Non-pigmented ciliary epithelial cell (primary cell): ENCODE measurements at places on chromosomes 2 and 18.

DNA sequence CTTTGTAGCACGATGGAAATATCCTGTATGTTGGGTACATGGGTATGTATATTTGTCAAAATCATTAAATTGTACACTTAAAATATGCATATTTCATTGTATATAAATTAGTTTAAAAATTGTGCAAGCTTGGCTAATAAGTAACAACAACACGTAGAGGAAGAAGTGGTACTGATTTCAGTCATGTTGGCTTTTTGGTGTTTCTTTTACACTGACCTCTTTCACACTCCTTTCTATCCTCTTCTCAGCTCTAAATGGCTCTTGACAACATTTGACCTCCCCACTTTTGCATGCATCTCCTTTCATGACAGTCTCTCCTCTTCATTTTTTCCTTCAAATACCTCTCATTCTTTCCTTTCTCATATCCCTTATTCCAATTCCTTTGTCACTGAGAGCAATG is 801.4 kb upstream of the ZEB2 start:
- DNase-seq, result no peak

GRCh38 chr18:25284861-25285550 is 67.0 kb downstream of the ZNF521 start:
- DNase-seq, result no peak

DNA sequence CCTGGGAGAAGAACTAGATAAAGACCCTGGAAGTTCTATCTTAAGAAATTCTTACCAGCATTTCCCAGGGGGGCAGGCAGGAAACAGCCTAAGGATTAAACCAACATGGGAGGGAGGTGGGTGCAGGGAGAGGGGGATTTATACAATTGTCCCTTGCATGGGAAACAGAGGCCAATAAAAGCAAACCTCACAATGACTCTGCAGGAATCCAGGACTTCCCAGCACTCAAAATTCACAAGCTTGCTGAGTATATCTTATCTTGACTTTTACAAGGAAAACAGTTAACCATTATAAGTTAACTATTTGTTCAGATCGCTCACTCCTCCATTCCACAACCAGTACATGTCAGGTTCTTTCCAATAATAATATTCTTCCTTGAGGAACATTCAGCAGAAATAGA is 241.3 kb downstream of the MREG start:
- DNase-seq, result no peak

DNA sequence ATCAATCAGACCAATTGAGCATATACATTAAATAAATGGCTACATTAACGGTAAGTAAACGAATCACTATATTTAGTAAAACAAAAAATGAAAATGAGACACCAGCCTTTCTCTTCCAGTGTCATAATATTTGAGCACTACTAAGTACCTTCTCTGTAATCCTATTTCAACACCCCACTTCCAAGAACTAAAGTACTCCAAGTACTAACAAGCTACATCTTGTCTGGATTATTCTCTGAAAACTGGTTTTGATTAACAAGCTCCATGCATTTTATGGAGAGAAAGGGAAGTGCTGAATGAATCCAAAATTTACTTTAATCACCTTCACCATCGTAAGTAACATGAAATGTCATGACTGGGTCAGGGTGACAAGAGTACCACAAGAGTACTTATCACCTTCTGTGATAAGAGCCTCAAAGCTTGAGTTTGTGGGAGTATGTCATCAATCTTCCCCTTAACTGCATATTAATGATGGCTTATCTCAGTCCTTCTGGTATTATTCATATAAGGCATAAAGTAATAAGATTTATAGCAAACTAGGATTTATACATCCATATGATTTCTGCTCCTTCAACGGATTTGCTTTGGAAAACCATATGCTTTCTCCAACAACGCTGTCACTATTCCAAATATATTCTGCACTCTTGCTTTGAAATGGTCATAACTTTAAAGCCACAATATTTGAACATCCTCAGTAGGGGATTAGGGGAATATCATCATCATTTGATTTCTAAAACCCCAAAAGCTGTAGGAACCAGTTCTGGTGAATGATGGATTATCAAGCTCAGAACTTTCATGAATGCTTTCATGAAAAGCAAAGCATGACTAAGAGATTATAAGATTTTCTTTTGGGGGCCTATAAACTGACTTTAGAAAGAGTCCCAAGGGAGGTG is 127.0 kb downstream of the ANTXR1 start:
- DNase-seq, result no peak

- no peak for DNase-seq
Observed at GRCh38 chr2:234269769-234270204, 219.3 kb downstream of the SPP2 start.

DNA sequence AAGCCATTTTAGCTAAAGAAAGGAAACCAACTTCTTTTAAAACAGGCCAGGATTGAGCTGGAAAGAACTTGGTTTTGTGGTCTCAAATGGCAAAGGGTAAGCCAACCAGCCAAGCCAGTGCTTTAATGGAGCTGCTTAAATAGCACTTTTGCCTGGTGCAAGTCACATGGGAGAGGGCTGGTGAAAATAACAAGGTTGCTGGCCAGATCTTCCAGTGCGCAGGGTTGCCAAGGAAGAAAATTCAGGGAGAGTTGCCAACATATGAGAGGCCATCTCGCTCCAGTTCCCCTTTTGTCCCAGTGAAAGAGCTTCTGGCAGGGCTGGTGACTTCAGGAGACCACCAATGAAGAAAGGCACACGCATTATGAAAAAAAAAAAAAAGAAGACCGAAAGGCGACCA is 57.3 kb downstream of the IRS1 start:
- DNase-seq, result no peak

GRCh38 chr2:74168739-74169138 is 9.9 kb downstream of the MOB1A start:
- no peak for DNase-seq

GRCh38 chr2:194205568-194206227 is 1451.3 kb upstream of the SLC39A10 start:
- no peak for DNase-seq

DNA sequence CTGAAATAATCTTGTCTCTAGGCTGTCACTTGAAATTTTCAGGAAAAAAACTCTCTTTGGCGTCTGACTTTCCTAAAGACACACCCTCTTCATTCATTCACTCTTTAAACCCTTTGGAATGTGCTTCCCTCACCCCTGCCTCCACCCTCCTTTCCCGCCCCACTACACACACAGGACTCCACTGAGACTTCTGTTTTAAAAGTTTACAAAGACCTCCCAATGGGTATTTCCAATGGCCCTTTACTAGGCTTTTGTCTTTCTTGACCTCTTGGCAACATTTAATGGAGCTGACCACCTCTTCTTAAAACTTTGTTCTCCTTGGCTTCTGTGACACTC is 96.1 kb downstream of the RBMS1 start:
- DNase-seq, result no peak

GRCh38 chr2:48601349-48601748 is 16.3 kb upstream of the GTF2A1L start:
- DNase-seq, result no peak

DNA sequence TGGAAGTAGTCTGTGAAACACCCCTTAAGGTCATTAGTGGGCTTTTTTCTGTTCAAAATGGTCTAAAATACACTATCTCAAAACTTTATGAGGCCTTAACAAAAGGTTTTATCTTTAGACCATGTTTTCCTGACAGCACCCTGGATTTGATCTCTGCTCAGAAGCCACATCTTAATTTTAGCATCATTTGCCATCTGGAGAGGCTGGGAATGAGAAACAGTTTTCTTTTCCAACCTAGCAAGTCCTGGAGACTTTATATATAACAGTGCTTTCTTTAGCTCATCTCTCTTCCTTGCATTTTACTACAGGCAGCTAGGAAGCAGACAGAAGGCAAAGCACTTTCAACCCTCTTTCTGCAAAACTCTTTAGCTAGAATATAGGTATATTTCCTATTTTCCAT is 62.7 kb upstream of the CYTIP start:
- DNase-seq, result no peak

- DNase-seq, result no peak
Observed at GRCh38 chr18:24793742-24794141, 333.3 kb downstream of the HRH4 start.

GRCh38 chr2:212245880-212246279 is 292.7 kb downstream of the ERBB4 start:
- DNase-seq, result no peak

DNA sequence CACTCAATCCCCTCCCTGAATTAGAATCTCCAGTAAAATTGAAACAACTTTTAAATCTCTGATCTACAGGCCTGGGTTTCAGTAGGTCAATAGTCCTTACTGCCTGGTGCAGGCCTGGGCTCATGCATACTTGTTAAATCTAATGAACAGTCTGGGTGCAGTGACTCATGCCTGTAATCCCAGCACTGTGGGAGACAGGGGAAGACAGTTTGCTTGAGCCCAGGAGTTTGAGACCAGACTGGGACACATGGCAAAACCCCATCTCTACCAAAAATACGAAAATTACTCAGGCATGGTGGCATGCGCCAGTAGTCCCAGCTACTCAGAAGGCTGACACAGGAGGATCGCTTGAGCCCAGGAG is 94.7 kb upstream of the SP3 start:
- DNase-seq, result no peak

GRCh38 chr2:216015722-216016464 is 2.5 kb upstream of the MREG start:
- no peak for DNase-seq

DNA sequence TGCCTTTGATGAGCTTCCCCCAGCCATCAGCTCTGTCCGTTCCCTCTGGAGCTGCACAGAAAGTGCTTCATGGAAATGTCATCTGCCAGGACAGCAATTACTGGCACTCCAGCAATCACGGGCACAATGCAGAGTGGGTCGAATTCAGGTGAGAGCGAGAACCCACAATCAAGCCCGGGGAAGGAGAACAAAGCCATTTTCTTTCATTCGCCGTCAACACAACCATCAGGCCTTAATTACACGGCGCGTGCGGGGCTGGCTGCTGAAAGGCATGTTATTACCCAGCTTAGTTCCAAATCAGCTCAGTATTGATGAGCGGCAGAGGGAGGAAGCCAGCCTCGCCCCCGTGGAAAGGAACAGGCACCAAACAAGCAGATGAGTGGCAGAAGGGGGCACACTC is 143.9 kb downstream of the MYT1L start:
- DNase-seq, result no peak

DNA sequence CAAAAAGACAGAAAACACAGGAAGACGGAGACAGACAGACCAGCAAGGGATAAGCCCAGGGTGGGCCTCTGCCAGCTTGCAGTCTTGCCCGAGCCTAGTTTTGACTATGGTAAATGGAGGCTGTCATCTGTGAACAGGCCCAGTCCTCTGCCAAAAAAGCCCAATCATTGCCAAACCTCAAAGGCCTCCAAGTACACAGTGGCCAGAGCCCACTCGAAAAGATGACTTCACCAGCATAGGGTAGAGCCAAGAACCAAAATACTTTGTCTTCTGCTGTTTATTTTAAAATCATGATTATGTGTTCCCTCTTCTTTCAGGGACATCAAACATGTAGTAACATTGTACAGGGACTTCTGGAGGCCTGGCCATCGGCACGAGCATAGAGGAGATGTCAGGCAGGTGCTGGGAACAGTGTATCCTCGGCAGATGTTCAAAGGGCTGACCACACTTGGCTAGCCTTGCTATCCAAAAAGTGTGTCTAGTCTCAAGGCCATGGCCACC is 66.0 kb downstream of the TTC32 start:
- no peak for DNase-seq

GRCh38 chr2:30382995-30383394 is 64.1 kb upstream of the LCLAT1 start:
- no peak for DNase-seq

DNA sequence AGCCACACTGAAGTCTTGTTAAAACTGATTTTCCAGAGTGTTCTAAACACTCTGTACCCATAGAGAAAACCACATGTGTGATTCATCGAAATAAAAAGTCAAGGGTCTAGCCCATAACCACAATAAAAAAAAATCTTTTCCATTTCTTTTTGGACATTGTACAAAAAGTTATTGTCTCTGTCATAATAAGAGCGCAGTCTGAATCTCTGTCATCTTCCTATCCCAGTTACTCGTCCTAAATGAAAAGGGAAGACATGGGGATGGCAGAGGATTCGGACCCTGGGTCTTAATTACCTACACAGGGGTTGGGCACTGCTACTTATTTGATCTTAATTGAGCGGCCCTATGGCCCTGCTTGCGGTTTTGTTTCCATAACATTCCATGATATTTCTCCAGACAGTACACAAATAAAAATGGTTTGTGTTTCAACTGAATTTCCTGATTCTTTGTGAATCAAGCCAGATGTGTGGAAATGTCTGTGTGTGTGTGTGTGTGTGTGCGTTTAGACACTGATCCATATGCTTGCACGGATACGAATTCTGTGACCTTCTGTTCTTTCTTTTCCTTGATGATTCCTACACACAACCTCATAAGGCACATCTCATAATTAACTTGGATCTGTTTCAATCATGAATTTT is 133.4 kb upstream of the SPATS2L start:
- DNase-seq, result no peak

DNA sequence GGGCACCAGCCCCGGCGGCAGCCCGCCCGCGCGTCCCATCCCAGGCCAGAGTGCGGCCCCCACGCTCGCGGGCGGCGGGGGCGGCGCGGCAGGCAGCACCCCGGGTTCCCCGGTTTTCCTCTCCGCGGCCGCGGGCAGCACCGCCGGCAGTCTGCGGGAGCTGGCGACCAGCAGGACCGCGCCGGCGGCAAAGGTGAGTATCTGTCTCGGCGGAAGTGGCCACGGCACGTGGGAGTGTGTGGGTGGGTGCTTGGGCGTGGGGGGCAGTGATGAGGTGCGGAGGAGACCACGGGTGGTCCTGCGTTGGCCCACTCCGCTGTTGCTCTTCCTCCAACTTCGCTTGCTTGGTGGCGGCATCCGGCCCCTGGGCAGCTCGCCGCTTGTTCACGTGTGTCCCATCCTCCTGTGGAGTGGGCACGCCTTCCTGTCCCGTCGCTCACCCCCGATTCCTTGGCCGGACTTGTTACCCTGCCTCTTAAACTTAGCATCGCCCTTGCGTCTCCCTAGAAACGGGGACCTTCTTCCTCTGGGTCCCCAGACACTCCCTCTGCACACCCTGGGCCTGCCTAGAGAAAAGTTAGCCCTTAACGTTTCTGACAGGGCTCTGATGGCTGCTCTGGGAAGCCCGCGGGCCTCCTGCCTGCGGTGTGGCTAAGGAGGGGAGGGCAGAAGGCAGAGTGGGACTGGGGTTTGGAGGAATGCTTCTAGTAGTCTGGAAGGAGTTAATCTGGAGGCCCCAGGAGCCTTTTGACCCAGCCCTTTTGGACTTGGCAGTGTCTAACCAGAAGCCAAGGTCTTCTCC is 1.1 kb downstream of the SH3RF3 start:
- DNase-seq, result no peak

DNA sequence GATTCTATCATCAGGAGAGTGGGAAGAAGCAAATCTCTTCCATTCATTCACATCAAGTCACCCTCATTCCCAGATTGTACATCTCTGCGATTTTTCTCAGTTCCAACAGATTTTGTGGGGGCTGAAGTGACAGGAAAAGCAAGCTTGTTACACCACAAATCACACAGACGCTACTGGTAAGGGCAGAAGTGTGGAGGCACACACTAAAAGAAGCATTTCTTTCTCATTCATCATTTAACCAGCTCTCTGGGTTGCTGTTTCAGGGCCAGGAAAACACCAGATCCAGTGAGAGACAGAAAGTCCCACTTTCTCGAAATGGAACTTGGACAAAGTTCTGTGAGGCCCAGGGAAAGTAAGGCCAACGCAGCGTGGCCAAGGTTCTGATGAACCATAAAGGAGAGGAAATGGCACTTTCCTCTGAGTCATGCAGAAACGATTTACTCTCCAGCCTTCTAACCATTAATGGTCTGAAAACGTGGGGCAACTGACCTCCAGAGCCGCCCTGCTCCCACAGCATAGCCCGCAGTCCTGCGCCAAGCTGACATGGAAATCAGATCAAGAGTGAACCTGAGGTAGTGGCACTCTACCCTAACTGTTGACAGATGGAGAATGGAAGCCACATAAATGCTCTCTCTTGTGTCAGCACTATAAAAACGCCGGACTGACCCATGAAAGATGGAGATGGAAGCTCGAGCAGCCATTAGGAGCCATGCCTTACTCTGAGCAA is 191.0 kb downstream of the C1D start:
- DNase-seq, result peak; percentile 45
